ENCODE measurements at places on chromosomes 13 and 19.

- DNase-seq: no peak
Observed at GRCh38 chr13:39599012-39599411, 4.0 kb downstream of the LHFPL6 start.

DNA sequence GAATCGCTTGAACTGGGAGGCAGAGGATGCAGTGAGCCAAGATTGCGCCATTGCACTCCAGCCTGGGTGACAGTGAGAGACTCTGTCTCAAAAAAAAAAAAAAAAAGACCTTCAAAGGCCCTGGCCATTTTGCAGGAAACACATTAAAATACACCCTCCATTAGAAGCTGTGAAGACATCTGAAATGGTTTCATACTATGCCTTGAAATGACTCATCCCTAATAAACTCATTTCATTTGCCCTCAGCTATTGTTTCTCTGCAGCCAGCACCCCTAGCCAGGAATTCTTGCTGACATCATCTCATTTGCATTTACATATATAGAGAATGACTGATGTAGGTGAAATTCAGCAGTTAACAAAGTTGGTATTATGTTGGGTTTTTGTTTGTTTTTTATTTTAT lies 8.7 kb downstream of the EML2 start:
- peak; percentile 93 for DNase-seq

DNA sequence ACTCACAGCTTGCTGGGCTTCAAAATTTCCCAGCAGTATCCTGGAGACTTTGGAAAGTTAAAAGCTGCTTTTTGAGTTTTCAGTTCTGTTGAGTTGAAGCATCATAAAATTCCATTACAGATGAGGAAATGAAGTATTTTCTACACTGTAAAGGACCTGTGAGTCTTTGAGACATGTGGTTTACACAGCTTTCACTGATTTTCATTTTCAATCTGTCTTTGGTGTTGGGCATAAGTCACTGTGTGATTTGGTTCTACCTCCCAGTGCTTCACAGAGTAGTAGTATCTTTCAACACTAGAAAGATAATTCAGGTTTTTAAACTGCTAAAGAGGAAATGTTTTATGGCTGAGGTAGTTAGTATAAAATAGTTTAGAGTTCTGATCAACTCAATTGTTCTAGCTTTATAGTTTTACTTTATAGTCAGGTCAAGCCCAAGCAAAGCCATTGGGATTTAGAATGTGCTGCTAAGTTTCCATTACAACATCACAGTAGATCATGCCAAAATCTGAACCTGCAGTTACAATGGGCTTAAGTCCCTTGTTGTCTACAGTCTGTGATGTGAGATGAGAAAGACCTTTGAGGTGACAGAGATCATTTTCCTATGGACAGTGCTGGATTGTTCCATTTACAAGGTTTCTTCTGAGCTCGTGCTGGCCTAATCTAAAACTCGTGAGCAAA lies 161.6 kb downstream of the FLT1 start:
- DNase-seq: peak; percentile 50

DNA sequence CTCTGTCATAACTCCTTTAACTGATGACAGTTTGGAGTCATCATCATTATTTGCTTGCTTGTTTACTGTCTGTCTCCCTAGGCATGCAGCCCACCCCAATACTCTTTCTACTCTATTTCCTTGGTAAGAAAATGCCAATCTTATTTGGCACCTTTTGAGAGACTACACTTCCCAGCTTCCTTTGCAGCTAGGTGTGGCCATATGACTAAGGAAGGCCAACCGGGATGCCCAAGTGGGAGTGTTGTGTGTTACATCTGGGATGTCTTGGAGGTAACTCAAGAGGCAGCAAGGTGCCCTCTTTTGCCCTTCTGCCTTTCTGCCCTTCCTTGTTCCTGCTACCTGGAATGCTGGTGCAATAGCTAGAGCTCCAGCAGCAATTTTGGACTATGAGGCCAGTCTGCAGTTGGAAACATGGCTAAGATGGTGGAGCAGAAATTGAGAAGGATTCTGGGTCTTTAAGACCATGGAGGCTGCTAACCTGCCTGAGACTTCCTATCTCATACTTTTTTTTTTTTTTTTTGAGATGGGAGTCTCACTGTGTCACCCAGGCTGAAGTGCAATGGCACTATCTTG lies 27.5 kb downstream of the C19orf81 start:
- DNase-seq: no peak

GRCh38 chr13:105502193-105502592 lies 1033.3 kb downstream of the EFNB2 start:
- DNase-seq: no peak

DNA sequence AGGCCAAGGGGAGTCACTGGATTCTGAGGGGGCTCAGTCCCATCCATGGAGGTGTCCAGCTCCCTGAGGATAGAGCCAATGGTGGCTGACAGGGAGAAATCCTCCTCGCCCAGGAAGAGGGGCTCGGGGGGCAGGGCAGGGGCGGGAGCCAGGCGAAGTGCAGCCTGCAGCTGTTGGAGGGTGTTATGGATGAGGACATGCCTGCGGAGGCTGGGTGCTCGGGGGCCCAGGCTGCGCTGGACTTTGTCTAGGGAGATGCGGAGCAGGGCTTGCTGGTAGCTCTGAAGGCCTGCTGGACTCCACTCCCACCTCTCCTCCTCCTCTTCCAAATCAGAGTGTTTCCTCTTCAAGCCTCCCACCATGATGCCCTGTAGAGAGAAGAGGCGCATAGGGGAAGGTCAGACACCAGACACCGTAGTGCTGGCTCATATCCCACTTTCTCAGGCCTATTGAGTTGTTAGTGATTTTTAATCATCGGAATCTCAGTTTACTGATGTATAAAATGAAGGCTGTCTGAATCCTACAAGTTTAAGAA lies 2.3 kb downstream of the SERTAD3 start:
- no peak for DNase-seq

Data from fibroblast of pulmonary artery (primary cell).